ENCODE measurements at places on chromosomes 5 and 9. TPM values are rescaled to one million over a fixed set of nuclear protein-coding genes. Genes with fewer than 3 reads are reported as not detected.

BTNL8 gene
- total RNA-seq, result not detected

TAF11L12 gene
- not detected for total RNA-seq

MVB12B gene
- total RNA-seq, result 3.5 TPM

GRAMD2B gene
- 61.8 TPM for total RNA-seq

CATSPER3 gene
- not detected for total RNA-seq

GAS1 gene
- 136 TPM for total RNA-seq

NEUROG1 gene
- not detected for total RNA-seq

LCN10 gene
- total RNA-seq, result not detected

TNFSF8 gene
- not detected for total RNA-seq

CCDC152 gene
- 0.97 TPM for total RNA-seq

GCNT4 gene
- total RNA-seq, result 46.2 TPM

HTR1A gene
- not detected for total RNA-seq

MRPS30 gene
- total RNA-seq, result 48.0 TPM

LCN6 gene
- total RNA-seq, result not detected

GCNT1 gene
- total RNA-seq, result 9.9 TPM

IRX2 gene
- total RNA-seq, result 3.0 TPM

CCL27 gene
- total RNA-seq, result not detected
